Renal pelvis (tissue), 12 donors: ENCODE measurements at places on chromosomes 12 and 14. TPM values are rescaled to one million over a fixed set of nuclear protein-coding genes. Genes with fewer than 3 reads are reported as not detected.

DNAJC22 gene
- 16.1 TPM for polyA plus RNA-seq

PTGER2 gene
- 6.6 TPM for polyA plus RNA-seq

AGAP2 gene
- 1.9 TPM for polyA plus RNA-seq

HOTAIR gene
- 3.6 TPM for polyA plus RNA-seq

FAM186B gene
- polyA plus RNA-seq, result 3.9 TPM

NTN4 gene
- polyA plus RNA-seq, result 82.5 TPM

TAS2R9 gene
- not detected for polyA plus RNA-seq

SLC6A15 gene
- 0.61 TPM for polyA plus RNA-seq

SYT1 gene
- 17.3 TPM for polyA plus RNA-seq

SLC8A3 gene
- 0.35 TPM for polyA plus RNA-seq

KRT86 gene
- polyA plus RNA-seq, result not detected

KLHL33 gene
- 0.88 TPM for polyA plus RNA-seq

RNF212B gene
- polyA plus RNA-seq, result 3.4 TPM

STYK1 gene
- polyA plus RNA-seq, result 1.8 TPM

COX8C gene
- 0.43 TPM for polyA plus RNA-seq

KRT78 gene
- not detected for polyA plus RNA-seq

UBE2N gene
- 160 TPM for polyA plus RNA-seq

BHLHE41 gene
- 3.1 TPM for polyA plus RNA-seq

GLIPR1L1 gene
- polyA plus RNA-seq, result 0.21 TPM

SGPP1 gene
- 27.4 TPM for polyA plus RNA-seq

MYO1H gene
- 3.9 TPM for polyA plus RNA-seq

ETFBKMT gene
- polyA plus RNA-seq, result 4.8 TPM

RESF1 gene
- polyA plus RNA-seq, result 44.7 TPM

CLEC12A gene
- 0.96 TPM for polyA plus RNA-seq

TAMALIN gene
- 17.7 TPM for polyA plus RNA-seq

RAD9B gene
- 0.83 TPM for polyA plus RNA-seq

EIF5 gene
- 226 TPM for polyA plus RNA-seq

SLC25A47 gene
- not detected for polyA plus RNA-seq

CAPZA3 gene
- 0.16 TPM for polyA plus RNA-seq

FOXG1 gene
- polyA plus RNA-seq, result 0.07 TPM

SRRM4 gene
- 0.04 TPM for polyA plus RNA-seq

TFCP2 gene
- 55.3 TPM for polyA plus RNA-seq

BCAT1 gene
- polyA plus RNA-seq, result 45.7 TPM

PELI2 gene
- polyA plus RNA-seq, result 21.6 TPM

PPP1R1A gene
- polyA plus RNA-seq, result 54.6 TPM

CLEC9A gene
- polyA plus RNA-seq, result 0.31 TPM

PIWIL1 gene
- 0.31 TPM for polyA plus RNA-seq

TAS2R14 gene
- polyA plus RNA-seq, result 2.6 TPM

EML5 gene
- 2.8 TPM for polyA plus RNA-seq

SLC7A7 gene
- polyA plus RNA-seq, result 114 TPM

TAS2R19 gene
- polyA plus RNA-seq, result 1.6 TPM

SERPINA1 gene
- 105 TPM for polyA plus RNA-seq
